GDM1 (cell line): ENCODE measurements at places on chromosomes 4 and X.

DNA sequence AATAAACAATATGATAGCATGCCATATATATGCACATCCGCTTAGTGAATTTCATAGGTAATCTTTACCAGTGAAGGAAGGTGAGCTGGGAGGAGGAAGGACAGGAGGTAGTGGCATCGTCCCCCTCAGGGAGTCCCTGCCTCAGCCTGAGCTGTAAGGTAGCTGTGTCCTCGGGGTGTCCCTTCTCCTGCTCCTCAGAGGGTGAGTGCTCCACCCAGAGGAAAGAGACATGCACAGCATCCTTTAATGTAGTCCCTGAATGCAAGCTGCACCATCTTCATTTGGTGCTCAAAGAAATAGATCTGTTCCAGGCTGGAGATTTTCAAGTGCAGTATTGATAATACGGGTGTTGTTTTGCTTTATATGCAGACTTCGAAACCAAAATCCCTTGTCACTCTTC, 330.4 kb upstream of the SFRP2 start:
- no peak for DNase-seq

DNA sequence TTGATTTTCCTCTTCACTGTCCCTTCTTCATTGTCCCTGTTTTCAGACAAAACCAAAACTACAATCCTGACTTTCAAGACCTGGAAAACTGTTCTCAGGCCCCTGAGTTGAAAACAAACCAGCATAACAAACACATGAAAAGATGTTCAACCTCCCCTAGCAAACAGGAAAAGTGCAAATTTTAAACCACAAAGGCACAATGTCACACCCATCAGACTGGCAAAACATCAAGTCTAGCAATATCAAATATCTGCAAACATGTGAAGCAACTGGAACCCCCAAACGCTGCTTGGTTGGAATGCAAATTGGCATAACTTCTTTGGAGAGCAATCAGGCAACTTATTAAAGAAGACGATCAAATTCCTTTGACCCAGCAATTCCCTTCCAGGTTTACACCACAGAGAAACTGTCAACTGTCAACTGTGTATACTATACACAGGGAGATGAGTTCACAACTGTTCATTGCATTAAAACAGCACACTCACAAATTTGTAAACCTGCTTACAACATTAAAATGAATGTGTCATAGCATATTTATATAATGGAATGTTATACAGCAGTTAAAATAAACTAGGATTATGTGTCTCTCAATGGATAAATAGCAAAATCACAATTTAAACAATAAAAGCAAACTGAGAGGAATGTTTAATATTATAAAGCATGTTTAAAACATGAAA, 7.0 kb downstream of the USP46 start:
- no peak for DNase-seq

- DNase-seq = no peak
These were observed 29.2 kb upstream of the CABS1 start for GRCh38 chr4:70305601-70306000.

DNA sequence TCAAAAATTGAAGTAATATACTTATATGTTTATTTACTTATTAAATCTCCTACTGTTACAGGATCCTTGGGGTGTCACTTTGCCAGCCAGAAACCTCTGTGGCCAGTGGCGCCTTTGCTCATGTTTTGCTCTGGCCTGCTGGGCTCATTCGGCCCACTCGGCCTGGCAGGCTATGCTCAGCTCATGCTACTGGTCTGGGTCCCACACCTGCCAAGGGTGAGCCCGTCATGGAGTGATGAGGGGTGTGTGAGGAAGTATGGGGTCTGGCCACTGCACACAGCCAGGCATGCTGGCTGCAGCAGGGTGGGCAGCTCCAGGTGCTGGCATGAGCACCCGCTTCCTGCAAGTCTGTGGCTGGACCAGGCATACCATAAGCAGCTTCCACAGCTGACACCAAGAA, 25.1 kb downstream of the ADH7 start:
- no peak for DNase-seq

DNA sequence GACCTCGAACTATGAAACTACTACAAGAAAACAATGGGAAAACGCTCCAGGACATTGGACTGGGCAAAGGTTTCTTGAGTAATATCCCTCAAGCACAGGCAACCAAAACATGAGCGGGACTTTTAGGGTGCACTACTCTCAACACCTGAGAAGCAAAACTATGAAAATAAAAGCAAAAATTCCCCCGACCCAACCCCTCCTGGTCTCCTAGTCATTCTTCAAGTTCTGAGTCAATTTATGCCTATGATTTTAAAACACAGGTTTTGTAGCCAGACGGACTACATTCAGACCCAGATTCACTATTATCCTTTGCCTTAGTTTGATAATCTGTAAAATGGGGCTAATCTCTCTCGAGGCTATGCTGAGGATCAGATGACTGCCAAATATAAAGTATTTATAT, 97.0 kb downstream of the SOWAHB start:
- DNase-seq = no peak

GRCh38 chr4:154441124-154441523, 50.5 kb downstream of the DCHS2 start:
- no peak for DNase-seq

DNA sequence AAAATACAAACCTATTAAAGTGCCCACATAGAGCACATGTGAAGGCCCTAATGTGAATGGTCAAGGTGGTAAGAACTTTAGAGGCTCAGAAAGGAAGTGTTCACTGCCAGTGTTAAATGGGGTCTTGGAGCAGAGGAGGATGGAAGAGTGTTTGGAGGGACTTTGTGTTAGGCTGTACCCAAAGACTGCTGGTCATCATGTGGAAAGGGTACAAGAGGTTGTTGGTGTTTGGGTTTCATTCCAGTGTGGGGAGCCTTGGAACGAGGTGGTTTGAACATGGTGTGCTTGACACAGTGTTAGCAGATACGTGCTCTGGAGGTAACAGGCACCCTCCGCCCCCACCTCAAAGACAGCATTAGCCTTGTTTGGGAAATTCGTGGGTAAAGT, 73.1 kb downstream of the RAPGEF2 start:
- no peak for DNase-seq

GRCh38 chr4:39591290-39591689, 47.4 kb downstream of the SMIM14 start:
- no peak for DNase-seq

DNA sequence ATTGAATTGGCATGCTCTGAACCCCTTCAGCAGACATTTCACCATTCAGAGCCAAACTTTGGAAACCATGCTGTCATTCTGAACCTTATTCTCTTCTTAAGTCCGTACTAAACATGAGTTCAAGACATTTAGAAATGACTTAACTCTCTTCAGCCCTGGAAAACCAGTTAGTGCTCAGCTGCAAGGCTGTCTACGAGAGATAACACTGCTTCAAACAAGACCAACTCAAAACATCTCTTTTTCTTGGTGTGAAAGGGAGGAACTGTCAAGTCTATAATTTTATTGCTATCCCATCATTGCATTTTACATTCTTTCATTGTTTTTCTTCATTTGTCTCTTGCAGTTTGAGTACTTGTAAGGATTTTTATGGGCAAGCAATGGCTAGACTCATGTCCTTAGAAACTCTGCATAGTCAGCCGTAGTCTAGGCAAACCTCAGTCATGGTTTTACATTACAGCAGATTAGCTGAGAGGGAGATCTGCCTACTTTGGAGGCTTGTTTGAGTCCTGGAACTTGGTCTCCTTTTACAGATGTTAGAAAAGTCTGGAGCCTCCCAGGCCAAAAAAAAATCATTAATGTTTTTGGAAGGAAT, 120.6 kb upstream of the JADE1 start:
- DNase-seq = no peak

GRCh38 chrX:3699821-3700381, 13.5 kb downstream of the PRKX start:
- DNase-seq = no peak

GRCh38 chr4:87819281-87819919, 13.4 kb upstream of the MEPE start:
- no peak for DNase-seq

DNA sequence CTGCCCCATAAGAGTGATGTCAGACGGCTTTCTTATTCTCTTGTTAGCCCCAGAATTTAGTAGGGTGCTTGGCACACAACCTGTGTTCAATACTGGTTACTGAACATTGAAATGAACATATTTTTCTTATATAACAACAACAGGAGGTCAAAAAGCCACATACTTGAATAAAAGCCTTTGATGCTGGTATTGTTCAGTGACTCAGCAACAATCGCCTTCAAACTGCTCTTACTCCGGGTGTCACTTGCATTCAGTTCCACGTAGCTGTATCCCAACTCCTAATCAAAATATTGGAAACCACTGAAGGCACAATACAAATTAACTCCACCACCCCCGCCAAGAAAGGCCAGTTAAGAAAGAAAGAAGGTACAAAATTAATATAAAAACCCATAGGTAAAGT, 61.5 kb downstream of the RFC1 start:
- DNase-seq = no peak

DNA sequence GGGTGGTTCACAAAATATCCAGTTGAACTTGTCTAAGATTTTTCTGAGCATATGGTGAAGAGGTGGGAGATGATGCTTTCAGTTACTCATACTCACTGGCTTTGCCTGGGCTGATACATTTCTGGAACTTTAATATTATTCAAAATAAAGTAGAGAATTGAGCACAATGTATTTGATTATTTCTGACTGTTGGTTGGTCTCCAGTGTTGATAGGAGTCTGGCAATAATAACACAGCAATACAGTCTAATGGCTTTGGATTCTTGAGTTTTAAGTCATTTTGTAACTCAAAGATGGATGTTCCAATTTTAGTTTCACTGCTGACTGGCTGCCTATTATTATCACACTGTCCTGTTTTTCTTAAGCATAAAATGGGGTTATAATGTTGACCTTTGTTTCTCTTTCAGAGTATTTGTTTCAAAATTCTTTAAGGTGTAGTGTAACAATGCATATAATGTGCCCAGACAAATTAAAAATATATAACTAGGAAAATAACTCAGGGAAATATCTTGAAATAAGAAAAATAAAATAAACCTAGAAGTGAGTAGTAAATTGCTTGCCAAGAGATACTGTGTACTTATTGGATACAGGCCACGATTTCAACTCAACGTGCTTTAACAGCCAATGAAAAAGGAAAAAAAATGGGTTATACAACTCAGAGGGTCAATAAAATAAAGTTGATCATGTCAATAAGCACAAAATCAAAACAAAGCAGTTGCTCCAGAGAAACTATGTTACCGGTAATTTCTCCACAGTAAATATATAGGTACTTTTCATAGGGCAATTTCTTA, 99.0 kb downstream of the ARSJ start:
- DNase-seq = no peak

GRCh38 chr4:145498430-145498829, 16.8 kb downstream of the SMAD1 start:
- DNase-seq = no peak

DNA sequence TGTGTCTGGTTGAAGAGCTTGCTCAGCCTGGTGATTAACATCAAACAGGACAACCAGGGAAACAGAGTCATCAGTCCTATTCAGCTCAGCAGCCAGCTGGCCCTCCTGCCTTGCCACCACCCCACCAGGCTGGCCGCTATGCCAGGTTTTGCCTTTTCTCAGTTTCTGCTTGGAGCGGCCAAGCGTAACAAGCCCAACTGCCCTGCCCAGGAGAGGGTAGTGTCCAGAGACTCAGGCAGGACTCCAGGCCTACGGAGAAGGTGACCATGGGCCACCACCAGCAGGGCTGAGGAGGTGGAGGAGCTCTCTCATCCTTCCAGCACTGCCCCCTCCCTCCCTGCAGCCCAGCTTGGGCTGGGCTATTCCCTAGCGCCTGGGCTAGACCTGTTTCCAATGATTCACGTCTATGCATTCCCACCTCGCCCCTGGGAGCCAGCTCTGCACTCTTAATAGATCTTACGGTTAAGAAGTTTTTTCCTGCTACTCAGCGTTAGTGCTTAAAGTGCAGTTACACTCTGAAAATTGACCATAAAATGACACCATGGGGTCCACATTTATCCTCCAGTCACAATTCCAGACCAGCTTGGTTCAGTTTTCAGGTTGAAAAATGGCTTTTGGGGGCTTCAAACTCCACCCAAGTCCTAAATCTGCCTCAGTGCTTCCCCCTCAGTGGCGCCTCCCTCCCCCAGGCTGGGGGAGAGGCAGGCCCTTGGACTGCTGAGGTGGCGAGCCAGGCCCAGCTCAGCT, 124.0 kb upstream of the PJA1 start:
- DNase-seq = no peak

- DNase-seq = no peak
These were observed 47.2 kb upstream of the TMEM33 start for GRCh38 chr4:41887821-41888686.

DNA sequence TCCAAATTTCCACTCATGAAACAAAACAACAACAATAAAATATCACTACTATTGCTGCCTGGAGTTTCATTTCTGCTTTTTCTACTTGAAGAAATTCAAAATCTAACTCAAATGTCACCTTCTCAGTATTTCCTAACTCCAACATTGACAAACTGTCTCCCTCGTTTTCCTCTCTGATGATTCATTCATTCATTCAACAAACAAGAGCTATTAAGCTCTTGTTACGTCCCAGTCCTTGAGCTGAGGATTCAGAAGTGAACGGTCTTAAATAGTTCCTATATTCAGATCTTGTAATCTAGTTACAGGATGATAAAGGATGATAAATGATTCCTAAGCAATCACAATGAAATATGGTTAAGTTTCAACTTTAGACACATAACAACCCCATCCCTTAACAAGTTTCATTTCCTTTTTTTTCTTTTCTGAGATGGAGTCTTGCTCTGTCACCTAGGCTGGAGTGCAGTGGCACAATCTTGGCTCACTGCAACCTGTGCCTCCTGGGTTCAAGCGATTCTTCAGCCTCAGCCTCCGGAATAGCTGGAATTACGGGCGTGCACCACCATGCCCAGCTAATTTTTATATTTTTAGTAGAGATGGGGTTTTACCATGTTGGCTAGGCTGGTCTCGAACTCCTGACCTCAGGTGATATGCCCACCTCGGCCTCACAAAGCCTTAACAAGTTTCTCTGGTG, 1.7 kb downstream of the SLC9B2 start:
- no peak for DNase-seq

- no peak for DNase-seq
These were observed 907.6 kb downstream of the FSTL5 start for GRCh38 chr4:161256172-161256571.

DNA sequence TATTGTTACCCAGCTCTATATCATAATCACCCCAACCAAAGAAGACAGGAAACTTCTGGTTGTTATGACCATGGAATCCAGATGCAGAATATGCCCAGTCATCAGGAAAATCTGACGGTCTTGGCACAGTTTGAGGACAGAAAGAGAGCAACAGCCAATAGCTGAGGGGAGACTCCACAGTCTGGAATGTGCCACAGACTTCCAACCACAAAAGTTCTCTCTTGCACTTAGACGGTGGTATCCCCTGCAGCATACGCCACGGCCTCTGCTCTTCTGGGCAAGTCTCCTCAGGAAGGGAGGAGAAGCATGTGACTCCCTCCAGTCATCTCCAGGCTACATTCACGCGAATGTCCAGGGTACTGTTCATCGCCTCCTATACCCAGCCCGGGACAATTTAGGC, 18.4 kb downstream of the ZNF827 start:
- DNase-seq = no peak

GRCh38 chrX:80511969-80512760, 91.9 kb downstream of the TENT5D start:
- DNase-seq = peak; percentile 30

- no peak for DNase-seq
These were observed 1418.7 kb downstream of the FSTL5 start for GRCh38 chr4:160745126-160745525.
